ENCODE measurements at places on chromosomes 1 and 21.

- DNase-seq = peak; percentile 92
Observed at GRCh38 chr21:42973991-42974831, at the start of gene PKNOX1. PKNOX1 (plus strand) TSS chr21:42974562; CDS start chr21:43004382, 29,820 bp downstream.

DNA sequence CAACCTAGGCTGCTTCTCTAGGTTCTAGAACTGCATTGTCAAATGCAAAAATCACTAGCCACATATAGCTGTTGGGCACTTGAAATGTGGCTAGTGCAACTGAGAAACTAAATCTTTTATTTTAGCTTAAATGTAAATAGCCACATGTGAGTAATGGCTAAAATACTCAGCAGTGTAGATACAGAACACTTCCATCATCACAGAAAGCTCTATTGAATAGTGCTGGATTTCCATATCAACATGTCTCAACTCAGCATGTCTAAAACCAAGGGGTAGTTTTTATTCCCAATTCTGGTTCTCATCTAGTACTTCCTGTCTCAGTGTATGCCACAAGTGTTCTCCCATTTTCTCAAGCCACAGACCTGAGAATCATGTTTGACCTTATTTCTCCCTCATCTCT is 7.5 kb upstream of the TP53BP2 start:
- DNase-seq = no peak

DNA sequence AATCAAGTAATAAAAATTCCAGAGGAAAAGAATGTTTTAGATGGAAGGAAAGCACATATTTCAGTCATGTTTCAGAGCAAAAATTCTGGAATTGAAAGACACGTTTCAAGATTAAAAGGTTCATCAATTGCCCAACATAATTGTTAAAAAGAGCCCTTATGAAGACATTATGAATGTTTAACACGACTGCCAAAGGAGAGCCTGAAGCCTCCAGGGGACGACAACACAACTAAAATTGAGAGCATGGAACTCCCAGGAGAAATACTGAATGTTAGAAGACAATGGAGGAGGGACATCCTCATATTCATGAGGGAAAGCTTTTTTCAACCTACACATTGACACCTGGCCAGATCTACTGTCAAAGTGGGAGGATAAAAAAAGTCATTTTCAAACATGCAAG is 16.0 kb downstream of the OR2T11 start:
- no peak for DNase-seq

DNA sequence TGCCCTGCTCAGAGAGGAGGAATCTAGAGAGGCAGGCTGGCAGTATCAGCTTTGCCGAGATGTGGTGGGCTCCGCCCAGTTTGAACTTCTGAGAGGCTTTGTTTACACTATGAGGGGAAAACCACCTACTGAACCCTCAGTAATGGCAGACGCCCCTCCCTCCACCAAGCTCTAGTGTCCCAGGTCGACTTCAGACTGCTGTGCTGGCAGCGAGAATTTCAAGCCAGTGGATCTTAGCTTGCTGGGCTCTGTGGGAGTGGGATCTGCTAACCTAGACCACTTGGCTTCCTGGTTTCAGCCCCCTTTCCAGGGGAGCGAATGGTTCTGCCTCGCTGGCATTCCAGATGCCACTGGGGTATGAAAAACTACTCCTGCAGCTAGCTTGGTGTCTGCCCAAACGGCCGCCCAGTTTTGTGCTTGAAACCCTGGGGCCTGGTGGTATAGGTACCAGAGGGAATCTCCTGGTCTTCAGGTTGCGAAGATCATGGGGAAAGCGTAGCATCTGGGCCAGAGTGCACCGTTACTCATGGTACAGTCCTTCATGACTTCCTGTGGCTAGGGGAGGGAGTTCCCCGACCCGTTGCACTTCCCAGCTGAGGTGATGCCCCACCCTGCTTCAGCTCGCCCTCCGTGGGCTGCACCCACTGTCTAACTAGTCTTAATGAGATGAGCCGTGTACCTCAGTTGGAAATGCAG is 43.6 kb downstream of the C21orf91 start:
- DNase-seq = no peak

- DNase-seq = no peak
Observed at GRCh38 chr1:203349166-203349565, 1.8 kb downstream of the FMOD start.

- DNase-seq = no peak
Observed at GRCh38 chr1:183283286-183283685, 97.2 kb downstream of the LAMC2 start.

- DNase-seq = peak; percentile 96
Observed at GRCh38 chr1:53326088-53326597, 1.7 kb downstream of the LRP8 start.

GRCh38 chr1:175225805-175226129 is 33.2 kb upstream of the KIAA0040 start:
- no peak for DNase-seq

- DNase-seq = no peak
Observed at GRCh38 chr1:66435541-66435940, 98.4 kb upstream of the SGIP1 start.

GRCh38 chr1:20307026-20307425 is 16.4 kb downstream of the VWA5B1 start:
- no peak for DNase-seq

GRCh38 chr1:183236158-183236725 is 50.2 kb downstream of the LAMC2 start:
- no peak for DNase-seq

DNA sequence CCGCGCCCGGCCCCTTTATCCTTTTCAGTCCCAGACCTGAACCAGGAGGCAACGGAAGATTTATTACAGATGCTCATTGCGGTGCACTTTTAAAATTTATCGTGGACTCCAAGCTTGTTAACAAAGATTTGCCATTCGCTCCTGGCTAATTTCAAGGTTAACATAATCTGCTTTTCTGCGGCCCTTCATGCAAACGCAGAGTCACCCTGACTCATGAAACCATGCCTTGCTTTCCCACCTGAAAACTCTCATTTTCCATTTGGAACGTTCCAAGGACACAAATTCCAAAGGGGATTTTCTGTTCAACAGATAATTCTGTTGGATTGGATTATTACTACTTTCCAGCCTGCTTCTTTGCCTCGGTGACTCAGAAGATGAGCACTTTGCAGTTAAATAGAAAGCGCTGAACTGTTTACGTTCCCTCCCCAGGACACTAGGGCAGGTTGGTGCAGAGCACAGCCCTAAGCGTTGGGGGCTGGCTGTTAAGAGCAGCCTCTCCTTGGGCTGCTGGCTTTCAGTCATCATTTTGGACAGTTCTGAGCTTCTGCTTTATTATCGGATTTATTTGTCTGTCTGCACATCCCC is 51.1 kb downstream of the CD247 start:
- no peak for DNase-seq

DNA sequence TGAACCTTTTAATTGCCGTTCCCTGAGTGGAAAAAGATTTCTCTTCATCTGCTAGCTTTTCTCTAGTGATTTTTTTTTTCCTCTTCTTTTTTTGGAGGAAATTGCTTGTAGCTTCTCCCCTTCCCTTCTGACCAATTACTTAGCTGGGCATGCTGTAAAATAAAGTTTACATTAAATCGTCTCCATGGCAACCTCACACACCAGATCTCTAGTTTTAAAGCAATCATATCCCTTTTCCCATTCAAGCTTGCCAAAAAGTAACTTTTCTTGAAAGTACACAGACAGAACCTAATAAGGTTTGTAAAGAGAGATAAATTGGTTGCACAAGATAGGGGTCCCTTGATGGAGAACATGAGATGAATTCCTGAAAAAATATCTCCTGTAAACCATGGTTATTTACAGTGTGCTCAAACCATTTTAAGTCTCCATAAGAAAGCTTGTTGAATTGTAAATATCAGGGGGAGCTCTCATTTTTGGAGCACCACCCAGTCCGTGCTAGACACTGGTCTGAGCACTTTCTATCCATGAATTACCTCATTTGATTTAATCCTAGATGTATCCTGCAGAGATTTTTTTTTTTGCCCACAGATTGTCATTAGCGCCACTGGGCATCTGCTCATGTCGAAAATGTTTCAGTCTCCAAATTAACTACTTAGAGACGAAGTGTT is 32.6 kb upstream of the HTR1D start:
- no peak for DNase-seq

GRCh38 chr1:35894183-35894582 is 11.2 kb downstream of the AGO1 start:
- peak; percentile 16 for DNase-seq

DNA sequence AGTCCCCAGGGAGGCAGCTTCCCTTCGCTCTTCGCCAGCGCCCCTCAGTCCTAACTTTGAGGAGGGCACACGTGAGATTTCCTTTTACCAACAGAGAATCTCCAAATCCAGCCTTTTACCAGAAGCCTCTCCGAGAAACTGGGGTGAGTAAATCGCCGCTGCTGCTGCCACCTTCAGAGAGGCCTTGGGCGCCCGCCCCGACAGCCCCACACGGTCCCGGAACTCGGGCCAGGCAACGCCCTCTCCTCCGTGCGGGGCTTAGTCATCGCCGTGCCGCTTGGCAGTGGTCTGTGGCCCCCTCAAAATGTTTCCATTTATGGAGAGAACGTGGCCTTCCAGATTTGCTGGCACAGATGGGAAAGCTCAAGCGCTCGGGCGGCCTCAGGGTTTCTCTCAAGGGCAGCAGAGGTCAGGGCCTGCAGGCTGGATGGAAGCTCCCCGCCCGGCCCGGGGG is 41.4 kb upstream of the COL6A2 start:
- DNase-seq = no peak

DNA sequence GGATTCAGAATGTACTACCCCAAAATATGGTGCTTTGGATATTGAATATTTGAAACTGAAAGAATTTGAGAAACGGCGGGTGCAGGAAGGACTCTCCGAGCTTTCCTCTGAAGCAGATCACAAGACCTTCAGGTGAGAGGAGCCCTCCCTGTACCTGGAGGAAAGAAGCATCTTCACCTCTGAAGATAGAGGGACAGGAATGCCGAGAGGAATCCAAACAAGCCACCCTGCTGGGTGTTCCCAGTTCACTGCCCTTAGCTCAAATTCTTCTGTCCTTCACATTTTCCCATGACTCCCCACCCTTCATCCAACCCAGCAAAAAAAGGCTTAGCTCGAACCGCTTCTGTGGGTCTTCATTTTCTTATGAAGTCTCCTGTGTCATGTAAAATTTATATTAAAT is 18.2 kb upstream of the PADI2 start:
- DNase-seq = no peak

DNA sequence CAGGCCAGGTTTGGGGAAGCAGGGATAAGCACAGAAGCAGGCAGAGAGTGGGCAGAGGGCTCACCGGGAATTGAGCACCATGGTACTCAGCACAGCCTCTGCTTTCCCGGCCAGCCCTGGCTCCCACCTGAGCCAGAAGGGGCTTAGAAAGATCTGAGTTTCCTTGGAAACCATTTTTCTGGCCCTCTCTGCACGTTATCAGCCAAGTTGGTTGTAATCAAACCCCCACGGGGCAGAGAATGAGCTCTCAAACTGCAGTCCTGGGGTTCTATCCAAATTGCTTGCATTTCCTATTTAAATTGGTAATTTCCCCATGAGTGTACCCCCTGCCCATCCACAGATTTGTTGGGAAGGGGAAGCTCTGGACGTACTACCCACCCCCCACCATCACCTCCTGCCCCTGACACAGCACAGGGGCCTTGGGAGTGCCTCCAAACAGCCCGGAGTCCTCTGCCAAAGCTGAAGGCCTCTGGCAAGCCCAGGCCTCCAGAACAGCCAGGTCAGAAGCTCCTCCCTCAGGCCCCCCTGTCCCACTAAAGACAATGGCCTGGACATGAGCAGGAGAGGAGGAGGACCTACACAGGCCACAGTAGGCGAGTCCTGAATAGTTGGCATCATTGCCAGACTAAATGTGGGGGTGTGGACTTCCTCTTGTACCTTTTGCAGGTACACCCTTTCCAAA is 42.7 kb upstream of the GJB5 start:
- no peak for DNase-seq

DNA sequence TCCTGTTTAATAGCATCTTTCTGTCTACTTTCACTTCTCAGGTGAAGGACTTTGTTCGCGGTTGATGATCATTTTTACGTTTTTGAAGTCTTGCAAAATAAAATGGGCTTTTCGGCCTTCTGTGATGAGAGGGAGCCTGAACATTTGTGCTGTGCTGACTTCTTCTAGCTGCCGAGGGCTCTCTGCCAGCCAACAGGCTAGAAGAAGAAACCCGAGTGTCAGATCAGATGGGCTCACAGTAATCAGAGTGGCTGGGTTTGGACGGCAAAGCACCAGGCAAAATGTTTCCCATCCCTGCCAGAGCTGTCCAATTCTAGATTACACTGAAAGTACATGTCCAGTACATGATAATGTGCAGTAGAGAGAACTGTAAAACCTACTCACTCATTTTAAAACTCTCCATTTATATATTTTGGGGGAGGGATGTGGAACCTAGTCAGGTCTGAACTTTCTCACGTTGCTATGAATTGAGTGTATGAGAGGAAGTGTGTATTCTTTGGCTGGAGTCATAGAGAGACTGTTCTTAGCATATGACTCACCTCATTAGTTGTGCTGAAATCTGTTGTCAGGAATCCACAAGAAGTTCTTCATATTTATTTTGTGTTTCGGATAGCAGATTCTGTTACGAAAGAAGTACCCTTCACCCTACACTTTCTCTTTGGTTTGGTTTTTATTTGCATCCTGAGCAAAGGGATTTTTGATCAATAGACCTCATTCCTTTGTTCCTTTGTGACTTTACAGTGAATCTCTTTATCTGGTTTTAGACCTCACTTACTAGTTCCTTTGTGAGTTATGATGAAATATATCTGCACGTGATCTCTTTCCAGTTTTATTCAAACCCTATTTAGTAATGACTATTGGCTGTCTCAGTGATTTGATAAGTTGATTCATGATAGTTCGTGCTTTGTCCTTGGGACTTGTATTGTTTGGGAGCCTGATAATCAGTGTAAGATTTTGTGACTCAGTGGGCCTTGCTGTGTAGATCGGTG is 4.8 kb downstream of the ATP1A1 start:
- DNase-seq = peak; percentile 19

GRCh38 chr1:24988558-24988912 is 58.5 kb upstream of the RUNX3 start:
- no peak for DNase-seq

GRCh38 chr1:41383094-41383852 is 22.0 kb downstream of the FOXO6 start:
- no peak for DNase-seq

DNA sequence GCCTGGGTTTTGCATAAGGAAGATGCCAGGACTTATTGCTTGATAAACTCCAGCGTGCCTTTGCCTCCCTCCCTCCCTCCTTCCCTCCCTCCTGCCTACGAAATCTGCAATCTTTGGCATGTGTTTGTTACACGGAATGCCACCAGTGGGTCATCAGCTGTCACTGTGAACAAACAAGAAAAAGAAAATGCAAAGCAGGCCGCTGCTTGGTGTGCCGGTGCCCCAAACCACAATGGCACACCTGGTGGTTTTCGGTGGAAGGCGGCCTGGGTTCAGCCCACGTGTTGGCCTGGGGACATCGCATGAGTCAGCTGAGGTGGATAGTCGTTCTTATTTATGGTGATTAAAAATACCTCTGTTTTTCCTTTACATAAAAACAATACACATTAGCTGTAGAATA is 16.3 kb upstream of the IFNLR1 start:
- peak; percentile 55 for DNase-seq

GRCh38 chr21:45306453-45306831 is 18.7 kb upstream of the POFUT2 start:
- DNase-seq = no peak

GRCh38 chr1:235017191-235017590 is 111.4 kb downstream of the TOMM20 start:
- DNase-seq = no peak
